ENCODE measurements at places on chromosomes 11 and 22. TPM values are rescaled to one million over a fixed set of nuclear protein-coding genes. Genes with fewer than 3 reads are reported as not detected.
A peak's percentile ranks its signal among the peaks of the same experiment; 100 is the strongest.

P2RY6 gene
- not detected for total RNA-seq

DNA sequence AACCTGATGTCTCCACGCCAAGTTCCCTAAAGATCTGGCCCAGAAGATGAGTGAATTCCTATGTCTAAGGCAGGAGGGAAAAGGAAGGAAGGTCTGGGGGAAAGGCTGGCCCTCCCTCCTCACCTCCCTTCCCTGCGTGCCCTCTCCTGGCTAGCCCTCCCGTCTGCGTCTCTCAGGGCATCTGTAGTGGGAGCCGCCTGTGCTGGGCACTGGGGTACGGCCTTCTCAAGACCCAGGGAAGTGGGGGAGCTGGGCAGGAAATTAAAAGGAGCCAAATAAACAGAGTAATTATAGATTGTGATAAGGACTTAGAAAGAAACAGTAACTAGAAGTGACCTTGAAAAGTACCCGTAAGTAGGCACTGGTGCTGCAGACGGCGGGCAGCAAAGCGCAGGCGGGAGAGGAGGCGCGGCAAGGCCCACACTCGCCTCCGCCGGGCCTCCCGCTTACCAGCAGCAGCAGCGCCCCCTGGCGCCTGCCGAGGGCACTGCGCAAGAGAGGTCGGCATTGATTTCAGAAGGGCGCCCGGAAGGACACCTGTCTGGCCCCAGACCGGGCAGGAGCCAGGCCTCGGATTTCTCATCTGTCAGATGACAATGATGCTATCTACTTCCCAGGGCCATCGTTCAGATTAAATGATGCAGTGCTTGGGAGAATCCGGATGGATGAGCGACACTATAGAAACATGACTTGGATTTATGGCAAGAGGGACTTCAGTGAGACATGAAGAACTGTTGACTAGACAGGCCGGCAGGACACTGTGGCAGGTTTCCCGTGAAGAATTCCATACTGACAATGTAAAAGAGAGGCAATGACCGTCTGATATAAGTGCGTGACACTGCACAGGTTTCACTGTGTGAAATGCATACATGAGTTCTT is 7.3 kb downstream of the KCNJ1 start:
- DNase-seq, result peak; percentile 80

MS4A7 gene
- total RNA-seq, result not detected

RTN4R gene
- total RNA-seq, result 1.4 TPM

- no peak for DNase-seq
Measured at GRCh38 chr11:67167719-67168118, 48.7 kb downstream of the KDM2A start.

DNA sequence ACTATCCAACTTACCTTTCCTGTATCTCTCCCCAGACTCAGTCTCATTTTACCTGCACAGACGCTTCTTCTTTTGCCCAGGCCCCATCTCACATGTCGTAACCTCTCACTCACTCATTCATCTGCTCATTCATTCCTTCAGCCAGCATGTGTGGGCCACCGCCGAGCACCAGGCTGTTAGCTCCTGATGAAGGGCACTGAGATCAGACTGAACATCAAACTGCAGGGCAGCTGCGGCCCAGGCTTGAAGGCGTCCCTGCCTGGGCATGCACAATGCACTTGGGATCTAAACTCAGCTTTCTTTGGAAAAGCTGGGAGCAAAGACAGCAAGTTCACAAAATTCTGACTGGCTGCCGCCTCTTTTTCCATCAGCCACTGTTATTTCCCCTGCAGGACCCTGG is 1456.3 kb downstream of the BRD1 start:
- DNase-seq, result no peak

GRCh38 chr11:124839128-124839971 is 25.9 kb upstream of the ROBO3 start:
- peak; percentile 12 for DNase-seq

- DNase-seq, result no peak
Measured at GRCh38 chr22:17876306-17876831, 102.1 kb upstream of the BID start.

GRCh38 chr22:23236440-23237184 is 56.3 kb downstream of the BCR start:
- DNase-seq, result no peak

DNA sequence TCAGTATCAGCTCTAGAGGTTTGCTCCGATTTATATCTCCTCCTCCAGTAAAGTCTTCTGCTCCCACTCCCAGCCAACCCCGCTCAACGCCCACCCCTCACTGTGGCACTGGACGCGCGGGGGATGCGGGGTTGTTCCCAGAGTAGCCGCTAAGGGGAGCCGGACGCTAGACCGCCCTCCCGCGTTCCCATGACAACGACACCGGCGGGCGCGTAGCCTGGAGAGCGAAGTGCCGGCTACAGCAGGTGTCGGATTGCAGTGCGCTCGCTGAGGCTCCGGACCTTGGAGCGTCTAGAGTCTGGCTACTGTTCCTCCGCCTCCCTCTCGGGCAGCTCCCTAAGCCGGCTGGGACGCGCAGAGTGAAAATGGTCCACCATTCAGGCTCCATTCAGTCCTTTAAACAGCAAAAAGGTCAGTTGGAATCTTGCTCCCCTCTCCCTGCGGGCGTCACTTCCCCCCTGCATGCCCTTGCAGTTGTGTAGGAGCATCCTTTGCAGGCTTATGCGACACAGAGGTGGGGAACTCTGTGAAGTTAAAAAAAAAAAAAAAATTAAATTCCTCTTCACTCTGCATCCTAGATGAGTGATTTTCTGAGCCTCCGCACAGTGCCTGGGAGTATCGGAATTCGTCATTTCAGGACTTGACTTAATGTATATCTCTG is at the start of gene ANO3:
TSS of gene ANO3 (plus strand) at position 220 of the 661 bp plus-strand sequence. CDS start at position 366, 146 bp downstream.
- DNase-seq, result peak; percentile 0
